ENCODE measurements at places on chromosomes 13 and 19. TPM values are rescaled to one million over a fixed set of nuclear protein-coding genes. Genes with fewer than 3 reads are reported as not detected.

TSKS gene
- polyA plus RNA-seq = 0.52 TPM

ZNF284 gene
- 2.6 TPM for polyA plus RNA-seq

KLC3 gene
- 0.20 TPM for polyA plus RNA-seq

DHDH gene
- 0.54 TPM for polyA plus RNA-seq

GPALPP1 gene
- polyA plus RNA-seq = 29.2 TPM

SYNGR4 gene
- polyA plus RNA-seq = not detected

FLT3 gene
- polyA plus RNA-seq = 0.15 TPM

ATP4B gene
- 0.09 TPM for polyA plus RNA-seq

PPFIA3 gene
- 7.8 TPM for polyA plus RNA-seq

ZC3H4 gene
- 20.5 TPM for polyA plus RNA-seq

RFXAP gene
- 9.5 TPM for polyA plus RNA-seq

PDCD2L gene
- polyA plus RNA-seq = 15.7 TPM

TMEM59L gene
- polyA plus RNA-seq = 8.9 TPM

SBSN gene
- not detected for polyA plus RNA-seq

ZNF66 gene
- polyA plus RNA-seq = 1.8 TPM

ZNF440 gene
- polyA plus RNA-seq = 5.7 TPM

Measured in forelimb muscle (tissue), 1 donor.